ENCODE measurements at places on chromosomes 5 and 9.
A peak's percentile ranks its signal among the peaks of the same experiment; 100 is the strongest.

DNA sequence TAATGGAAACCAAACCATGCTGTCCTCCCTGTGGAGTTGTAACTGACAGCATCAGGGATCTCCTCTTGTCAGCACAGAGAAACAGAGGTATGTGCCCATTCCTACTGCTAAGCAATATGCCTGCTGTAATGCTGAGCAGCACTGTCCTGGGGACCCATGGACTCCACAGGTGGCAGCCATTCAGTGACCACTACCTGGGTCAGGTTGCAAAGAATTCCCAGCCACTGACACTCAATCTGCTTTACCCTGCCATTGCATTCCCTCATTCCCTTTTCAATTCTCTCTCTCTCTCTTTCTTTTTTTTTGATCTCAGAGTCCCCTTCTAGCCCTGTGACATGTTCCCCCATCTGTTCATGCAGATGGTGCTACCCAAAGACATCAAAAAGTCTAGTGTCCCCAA, 104.1 kb downstream of the GABRB2 start:
- H3K27me3 ChIP-seq, result no peaks in the 10 kb centered on the region
- no peaks in the 10 kb centered on the region for H3K4me1 ChIP-seq
- H3K27ac ChIP-seq, result no peak overlapping the region

DNA sequence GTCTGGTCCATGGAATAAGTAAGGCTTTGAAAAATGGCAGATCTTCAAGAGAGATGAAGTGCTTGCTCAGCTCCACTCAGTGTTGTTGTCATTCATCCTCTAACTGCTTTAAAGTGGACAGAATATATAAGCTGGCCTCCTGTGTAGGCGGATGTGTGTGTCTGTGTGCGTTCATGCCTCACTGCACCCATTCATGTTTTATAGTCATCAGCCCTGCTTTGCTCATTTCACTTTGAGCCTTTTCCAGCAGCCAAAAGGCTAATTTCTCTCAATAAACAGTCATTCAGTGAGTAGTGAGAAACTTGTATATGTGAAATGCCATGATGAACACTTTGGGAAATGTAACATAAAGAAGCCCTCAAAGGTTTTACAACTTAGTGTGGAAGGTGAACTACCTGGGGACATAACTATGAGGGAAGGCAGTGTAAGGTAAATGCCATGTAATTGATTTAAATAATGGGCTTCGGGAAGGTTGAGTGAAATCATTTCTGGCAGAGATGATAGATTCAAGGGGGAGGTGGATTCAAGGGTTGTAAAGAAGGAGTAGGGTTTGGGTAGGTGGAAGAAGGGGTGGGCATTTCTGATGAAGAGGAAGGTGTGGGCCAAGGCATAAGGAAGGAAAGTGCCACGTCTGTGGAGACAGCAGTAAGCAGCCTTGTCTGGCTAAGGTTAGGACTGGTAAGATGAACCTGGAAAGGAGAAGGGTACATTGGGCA, 15.7 kb downstream of the TTC23L start:
- no peaks in the 10 kb centered on the region for H3K4me1 ChIP-seq
- no peaks in the 10 kb centered on the region for H3K27me3 ChIP-seq
- DNase-seq, result no peak
- no peak overlapping the region for H3K27ac ChIP-seq
- no peaks in the 10 kb centered on the region for H3K36me3 ChIP-seq

- no peak for DNase-seq
- H3K27me3 ChIP-seq, result no peaks in the 10 kb centered on the region
- H3K4me1 ChIP-seq, result peaks cover 3% of the 10 kb centered on the region
- no peak overlapping the region for H3K27ac ChIP-seq
Measured at GRCh38 chr9:126413391-126414068, 86.9 kb downstream of the MVB12B start.

GRCh38 chr9:124983698-124984097, 42.8 kb upstream of the GOLGA1 start:
- H3K27me3 ChIP-seq, result no peaks in the 10 kb centered on the region
- H3K4me3 ChIP-seq, result no peak overlapping the region

DNA sequence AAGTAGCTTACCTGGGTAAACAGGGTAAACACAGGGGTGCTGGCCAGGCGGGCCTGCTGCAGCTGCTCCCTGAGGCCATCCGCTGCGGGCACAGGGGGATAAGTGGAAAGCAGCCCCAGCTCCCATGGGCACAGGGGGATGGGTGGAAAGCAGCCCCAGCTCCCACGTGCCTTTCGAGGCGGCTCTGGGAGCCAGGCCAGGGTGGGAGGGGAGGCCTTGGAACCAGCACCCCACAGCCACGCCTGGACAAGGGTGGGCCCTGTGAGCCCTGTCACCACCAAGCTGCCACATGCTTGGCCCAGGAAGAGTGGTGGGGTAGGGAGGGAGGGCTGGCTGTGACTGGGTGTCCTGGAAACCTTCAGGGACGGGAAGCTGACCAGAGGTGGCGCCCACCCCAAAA, 7.8 kb upstream of the CARD9 start:
- peaks cover 7% of the 10 kb centered on the region for H3K36me3 ChIP-seq
- no peaks in the 10 kb centered on the region for H3K4me1 ChIP-seq
- no peaks in the 10 kb centered on the region for H3K27me3 ChIP-seq
- no peak overlapping the region for H3K4me3 ChIP-seq
- no peak overlapping the region for H3K27ac ChIP-seq

- peaks cover 1% of the 10 kb centered on the region for H3K4me1 ChIP-seq
- no peak overlapping the region for H3K4me3 ChIP-seq
- H3K27me3 ChIP-seq, result no peaks in the 10 kb centered on the region
- no peaks in the 10 kb centered on the region for H3K36me3 ChIP-seq
Measured at GRCh38 chr5:156473269-156473908, 146.4 kb downstream of the SGCD start.

DNA sequence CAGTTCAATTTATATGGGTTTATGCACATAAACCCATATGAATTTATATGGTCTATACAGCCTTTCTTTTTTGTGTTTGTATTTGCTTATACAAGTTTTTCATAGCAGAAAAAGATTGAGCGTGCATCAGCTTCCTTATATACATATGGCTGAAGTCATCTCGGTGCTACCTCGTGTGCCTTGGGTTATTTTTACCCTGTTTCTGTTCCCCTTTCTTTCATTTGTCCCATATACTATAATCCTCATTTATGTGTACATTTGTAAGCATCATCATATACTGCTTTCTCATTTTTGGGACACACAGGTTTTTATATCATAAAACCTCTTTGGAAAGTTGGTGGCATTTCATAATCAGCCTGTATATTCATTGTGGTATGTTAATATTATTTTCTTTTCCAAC, 107.8 kb upstream of the ADAMTSL1 start:
- no peak overlapping the region for H3K27ac ChIP-seq
- H3K36me3 ChIP-seq, result no peaks in the 10 kb centered on the region
- DNase-seq, result no peak

DNA sequence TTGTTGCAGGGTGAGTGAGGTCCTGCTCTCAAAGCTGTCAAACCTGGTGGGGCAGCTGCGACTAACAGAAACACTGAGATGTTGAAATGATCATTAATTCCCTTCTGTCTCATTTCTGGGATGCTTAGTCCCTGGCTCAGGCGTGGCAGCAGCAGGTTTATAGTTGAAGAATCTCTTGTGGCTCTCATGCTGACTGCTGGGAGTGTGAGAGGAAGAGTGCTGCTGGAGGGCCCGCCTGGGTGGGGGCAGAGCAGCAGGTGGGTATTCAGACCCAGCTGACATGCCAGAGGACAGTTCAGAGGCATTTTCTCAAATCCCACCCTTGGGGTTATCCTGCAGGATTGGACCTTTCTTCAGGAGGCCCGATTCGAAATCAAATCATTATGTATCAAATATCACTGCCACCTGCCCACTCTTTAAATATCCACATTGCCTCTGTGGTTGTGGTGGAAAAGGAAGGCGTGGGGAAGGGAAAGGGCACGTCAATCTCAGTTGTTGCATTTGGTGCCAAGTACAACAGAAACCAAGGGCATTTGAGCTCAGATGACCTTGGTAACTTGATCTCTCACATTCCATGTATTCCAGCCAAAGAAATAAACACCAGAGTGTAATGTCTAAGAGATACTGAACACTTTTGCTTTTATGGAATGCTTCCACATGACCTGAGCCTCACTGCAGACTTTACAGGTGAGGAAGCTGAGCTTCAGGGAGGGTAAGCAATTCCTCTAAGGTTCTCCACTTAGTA, 224.3 kb downstream of the AOPEP start:
- H3K27me3 ChIP-seq, result no peaks in the 10 kb centered on the region
- no peak overlapping the region for H3K27ac ChIP-seq
- DNase-seq, result no peak
- H3K4me1 ChIP-seq, result peaks cover 35% of the 10 kb centered on the region

- H3K4me1 ChIP-seq, result peaks cover 6% of the 10 kb centered on the region
- no peaks in the 10 kb centered on the region for H3K36me3 ChIP-seq
- no peak overlapping the region for H3K27ac ChIP-seq
- DNase-seq, result peak; percentile 62
Measured at GRCh38 chr5:38666668-38667498, 110.4 kb upstream of the LIFR start.

GRCh38 chr5:178417391-178417811, 172.8 kb downstream of the COL23A1 start:
- H3K27ac ChIP-seq, result no peak overlapping the region
- H3K4me1 ChIP-seq, result peaks cover 14% of the 10 kb centered on the region
- no peak for DNase-seq

DNA sequence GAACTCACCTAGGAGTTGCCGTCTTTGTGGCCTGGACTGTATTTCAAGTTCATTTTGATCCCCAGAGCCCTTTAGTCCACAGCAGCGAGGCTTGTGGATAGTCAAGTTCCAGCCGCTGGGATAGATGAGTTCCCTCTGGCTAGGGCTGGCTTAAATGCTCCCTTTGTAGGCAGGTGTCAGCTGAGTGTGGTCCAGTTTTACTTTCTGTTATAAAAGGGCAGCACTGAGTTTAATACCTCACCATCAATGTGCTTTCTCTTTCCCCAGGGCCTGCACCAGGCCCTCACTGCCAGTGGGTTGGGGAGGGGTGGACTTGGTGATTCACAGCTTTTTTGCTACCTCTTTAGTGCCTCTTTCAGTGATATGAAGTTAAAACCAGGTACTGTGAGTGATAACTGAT, 188.2 kb downstream of the SLCO4C1 start:
- no peak overlapping the region for H3K27ac ChIP-seq
- H3K27me3 ChIP-seq, result no peaks in the 10 kb centered on the region
- no peak for DNase-seq
- H3K4me1 ChIP-seq, result no peaks in the 10 kb centered on the region
- no peaks in the 10 kb centered on the region for H3K36me3 ChIP-seq
- H3K4me3 ChIP-seq, result no peak overlapping the region

DNA sequence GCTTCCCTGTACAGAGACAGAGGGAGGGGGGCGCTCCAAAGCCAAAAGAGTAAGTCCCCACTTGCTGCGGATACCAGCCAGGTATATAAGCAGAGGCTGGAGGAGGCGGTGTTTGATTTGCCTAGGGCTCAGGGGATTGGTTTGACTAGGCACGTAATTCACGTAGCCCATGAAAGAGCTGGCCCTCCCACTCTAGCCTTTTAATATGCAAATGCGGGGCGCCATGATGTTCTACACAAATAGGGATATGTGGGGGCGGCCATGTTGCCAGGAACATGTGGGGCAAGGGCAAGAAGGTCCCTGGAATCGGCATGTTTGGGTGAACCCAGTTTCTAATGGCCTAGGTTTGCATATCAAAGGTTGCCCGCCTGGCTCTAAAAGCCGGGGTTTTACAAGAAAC, 3.3 kb upstream of the PRLR start:
- no peak overlapping the region for H3K27ac ChIP-seq
- no peak overlapping the region for H3K4me3 ChIP-seq
- H3K27me3 ChIP-seq, result no peaks in the 10 kb centered on the region
- peaks cover 1% of the 10 kb centered on the region for H3K4me1 ChIP-seq
- DNase-seq, result no peak
- no peaks in the 10 kb centered on the region for H3K36me3 ChIP-seq

DNA sequence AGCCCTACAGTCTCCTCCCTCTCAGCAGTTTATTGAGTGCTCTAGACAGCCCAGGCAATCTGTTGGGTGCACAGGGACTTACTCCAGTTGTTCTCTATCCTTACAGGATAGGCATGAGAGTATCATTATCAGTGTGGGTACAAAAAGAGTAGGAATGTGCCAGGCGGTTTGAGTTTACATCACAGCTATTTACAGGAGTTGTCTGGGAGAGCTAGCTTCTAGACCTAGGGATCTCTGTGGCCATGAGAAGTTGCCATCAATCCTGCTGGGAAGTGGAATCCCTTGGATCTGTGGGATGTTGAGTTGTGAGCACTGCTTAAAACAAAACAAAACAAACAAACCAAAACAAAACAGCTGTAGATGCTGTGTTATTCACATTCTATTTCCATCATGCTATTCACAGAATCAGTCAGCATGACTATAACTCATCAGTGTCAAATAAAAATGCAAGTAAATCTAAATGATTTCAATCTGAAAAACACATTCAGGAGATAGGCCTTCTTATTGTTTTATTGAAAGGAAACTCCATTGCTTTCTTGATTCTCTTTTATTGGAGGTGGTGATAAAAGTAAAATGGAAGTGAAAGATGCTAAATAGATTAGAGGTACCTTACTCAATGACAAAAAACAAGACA, 552.4 kb upstream of the ZNF608 start:
- no peak overlapping the region for H3K27ac ChIP-seq
- H3K4me3 ChIP-seq, result no peak overlapping the region
- no peaks in the 10 kb centered on the region for H3K4me1 ChIP-seq

DNA sequence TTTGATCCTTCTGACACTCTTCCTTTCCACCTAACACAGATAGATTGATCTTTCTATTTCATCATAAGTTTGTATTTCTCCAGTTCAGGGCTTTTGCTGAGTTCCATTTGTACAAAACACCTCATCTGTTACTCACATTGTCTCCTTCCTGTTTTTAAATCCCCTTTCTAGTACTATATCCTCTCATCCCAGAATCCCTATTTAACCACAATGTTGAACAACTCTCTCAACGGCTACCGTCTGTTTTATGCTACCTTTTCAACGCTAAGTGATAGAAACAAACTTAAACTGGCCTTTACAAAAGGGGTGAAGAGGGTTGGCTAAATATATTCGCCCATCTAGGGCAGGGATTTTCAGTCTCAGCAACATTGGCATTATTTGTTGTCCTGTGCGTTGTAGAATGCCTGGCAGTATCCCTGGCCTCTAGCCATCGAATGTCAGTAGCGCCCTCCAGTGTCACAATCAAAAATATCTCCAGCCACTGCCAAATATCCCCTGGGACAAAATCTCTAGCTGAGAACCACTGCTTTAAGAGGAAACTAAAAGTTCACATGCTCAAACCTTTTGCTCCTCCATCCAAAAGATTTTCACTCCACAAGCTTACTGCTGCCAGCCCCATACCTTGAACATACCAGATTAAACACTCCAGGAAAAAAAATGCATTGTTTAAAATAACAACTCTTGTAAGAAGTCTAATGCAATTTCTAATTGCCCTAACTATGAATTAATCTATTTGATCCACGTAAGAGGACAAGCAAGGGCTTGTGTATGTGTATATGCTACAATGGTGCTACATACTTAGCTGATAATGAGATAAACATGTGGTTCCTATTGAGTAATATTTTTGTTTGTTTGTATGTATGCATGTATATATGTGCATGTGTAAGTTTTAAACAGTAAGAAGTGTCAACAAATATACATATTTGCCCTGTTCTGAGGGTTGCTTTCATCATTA, 344.0 kb downstream of the PTPRD start:
- H3K4me3 ChIP-seq, result no peak overlapping the region
- H3K27ac ChIP-seq, result no peak overlapping the region
- no peaks in the 10 kb centered on the region for H3K36me3 ChIP-seq
